ENCODE measurements at places on chromosomes 7 and 10.

DNA sequence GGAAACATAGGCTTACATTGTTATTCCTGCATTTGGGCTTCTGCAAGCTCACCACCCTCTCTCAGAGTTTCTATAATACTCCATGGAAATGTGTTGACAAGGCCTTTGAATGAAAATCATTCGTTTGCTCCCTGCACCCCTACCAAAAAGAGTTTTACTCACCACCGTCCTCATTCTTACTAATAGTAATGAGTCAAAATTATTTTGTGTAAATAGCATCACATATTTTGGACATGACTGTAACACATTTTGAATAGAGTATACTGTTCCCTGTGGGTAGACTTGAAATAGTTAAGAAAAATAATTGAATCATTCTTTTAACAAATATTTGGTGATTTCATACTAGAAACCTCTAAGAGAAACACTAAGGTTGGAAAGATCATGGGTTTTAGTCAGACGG lies 84.6 kb downstream of the AKAP9 start:
- no peak for DNase-seq

- DNase-seq = no peak
Measured at GRCh38 chr10:4672201-4672600, 153.8 kb upstream of the AKR1E2 start.

- no peak for DNase-seq
Measured at GRCh38 chr7:99615989-99616358, 772 bp upstream of the ZSCAN25 start.

DNA sequence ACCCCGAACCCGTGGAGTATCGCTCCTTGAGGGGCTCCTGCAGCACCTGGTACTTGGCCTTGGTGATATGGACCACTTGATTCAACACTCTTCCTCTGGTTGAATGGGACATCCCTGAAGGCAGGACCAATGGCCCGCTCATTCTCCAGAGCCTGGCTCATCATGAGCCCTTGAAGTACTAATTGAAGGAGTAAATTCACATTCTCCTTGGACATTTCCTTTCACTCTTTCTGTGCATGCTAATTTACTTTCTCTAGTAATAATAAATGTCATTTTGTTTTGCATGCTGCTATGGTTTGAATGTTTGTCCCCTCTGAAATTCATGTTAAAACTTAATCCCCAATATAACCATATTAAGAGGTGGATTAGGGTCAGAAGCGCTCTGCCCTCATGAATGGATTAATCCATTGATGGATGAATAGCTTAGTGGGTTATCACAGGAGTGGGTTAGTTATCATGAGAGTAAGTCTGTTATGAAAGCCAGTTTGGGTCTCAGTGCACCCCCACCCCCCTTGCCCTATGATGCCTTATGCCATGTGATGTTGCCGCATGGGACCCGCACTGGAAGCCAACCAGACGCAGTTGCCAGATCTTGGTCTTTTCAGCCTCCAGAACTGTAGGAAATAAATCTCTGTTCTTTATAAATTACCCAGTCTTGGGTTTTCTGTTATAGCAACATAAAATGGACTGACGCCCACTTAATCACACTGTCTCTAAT lies 23.8 kb downstream of the FGFBP3 start:
- DNase-seq = no peak

GRCh38 chr7:13742811-13743210 lies 246.7 kb downstream of the ETV1 start:
- DNase-seq = peak; percentile 28

DNA sequence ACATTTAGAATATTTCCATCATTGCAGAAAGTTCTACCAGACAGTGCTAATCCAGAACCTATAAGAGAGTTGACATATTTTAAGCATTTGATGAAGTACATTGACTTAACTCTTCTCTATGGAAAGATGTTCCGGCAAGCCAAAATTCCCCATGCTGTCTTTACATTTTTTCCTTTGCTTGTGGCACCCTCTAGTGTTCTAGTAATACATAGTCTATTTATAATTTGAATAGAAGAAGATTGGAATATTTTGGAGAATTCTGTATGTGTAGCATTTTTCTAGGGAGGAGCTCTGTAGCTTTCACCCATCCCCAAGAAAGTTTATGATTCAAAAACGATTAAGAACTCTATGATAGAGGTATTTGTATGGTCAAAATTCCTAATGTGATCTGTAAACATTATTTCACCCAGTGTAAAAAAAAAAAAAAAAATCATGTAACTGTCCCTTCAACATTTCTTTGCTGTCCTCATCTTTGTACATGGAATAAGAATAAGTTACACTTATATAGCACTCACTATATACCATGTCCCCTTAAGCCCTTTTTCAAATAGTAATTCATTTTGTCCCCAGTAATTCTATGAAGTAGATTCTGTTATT lies 33.2 kb downstream of the NRF1 start:
- peak; percentile 65 for DNase-seq

- DNase-seq = no peak
Measured at GRCh38 chr7:80243425-80243824, 108.8 kb downstream of the GNAI1 start.

DNA sequence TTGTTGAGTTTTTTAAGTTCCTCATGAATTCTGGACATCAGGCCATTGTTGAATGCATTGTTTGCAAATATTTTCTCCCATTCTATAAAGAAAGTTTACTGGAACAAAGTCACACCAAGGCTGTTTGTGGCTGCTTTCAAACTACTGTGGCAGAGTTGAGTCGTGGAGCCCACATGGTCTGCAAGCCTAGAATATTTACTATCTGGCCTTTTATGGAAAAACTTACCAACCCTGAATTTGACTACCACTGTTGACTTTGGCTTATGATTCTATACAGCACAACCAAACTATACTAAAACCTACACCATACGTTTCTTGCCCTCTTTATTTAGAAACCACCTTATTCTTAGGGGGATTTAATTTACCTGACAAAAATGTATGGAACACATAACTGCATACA lies 239.1 kb downstream of the KCNMA1 start:
- no peak for DNase-seq

DNA sequence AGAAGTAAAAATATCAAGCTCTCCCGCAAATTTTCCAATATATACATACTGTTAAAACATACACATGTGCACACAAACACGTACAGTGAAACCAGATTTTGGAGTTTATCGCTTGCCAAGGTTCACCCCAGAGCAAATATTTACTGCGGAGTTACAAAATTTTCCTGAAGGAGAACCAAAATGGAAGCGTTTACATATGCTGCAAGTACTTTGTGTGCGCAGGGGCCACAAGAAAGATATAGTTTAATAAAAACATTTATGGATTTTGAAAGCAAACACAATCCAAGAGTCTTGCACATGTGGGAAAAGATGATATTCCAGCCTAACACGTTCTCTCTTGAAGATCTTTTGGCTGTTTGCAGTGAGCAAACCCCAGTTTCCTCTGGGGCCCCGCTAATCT lies 301.3 kb upstream of the NFE2L3 start:
- DNase-seq = no peak

DNA sequence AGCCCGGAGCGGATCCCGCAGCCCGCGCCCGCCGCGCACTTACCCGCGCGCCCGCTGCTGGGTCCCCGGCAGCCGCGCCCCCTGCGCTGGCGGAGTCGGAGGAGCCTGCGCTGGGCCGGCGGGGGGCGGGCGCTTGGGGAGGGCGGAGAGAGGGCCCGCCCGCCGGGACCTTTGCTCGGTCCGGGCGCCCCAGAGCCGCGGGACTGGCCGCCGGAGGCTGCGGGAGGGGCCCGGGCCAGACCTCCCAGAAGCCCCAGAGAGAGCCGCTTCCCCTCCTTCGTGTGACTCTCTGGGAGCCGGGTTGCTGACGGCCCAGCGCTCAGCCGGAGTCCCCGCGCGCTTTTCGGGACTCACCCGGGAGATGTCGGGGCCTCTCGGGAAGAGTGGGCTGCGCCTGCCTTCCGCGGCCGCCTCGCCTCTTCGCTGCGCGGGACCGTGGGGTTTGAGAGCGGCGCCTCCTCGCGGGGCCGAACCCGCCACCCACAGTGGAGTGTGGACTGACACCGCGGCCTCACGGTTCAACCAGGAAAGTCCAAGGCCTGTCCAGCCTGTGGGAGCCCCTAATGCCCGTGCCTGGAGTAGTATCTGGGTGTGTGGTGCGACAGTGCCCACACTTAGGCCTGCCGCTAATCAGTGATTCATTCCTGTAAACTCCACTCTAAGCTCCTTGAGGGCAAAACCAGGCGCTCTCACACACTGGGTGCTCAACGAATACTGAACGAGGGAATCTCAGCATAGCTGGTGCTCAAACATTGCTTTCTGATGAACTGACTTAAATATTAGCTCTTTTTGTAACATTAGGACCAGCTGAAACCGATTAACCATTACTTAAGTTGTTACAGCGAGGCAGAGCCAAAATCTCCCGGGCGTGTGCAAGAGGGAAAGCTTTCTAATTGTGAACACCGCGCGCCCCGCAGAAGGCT lies at the start of gene GSDME:
TSS of gene GSDME (minus strand) at position 112 of the 923 bp plus-strand sequence. CDS start 7,690 bp downstream, outside the sequence.
- no peak for DNase-seq

DNA sequence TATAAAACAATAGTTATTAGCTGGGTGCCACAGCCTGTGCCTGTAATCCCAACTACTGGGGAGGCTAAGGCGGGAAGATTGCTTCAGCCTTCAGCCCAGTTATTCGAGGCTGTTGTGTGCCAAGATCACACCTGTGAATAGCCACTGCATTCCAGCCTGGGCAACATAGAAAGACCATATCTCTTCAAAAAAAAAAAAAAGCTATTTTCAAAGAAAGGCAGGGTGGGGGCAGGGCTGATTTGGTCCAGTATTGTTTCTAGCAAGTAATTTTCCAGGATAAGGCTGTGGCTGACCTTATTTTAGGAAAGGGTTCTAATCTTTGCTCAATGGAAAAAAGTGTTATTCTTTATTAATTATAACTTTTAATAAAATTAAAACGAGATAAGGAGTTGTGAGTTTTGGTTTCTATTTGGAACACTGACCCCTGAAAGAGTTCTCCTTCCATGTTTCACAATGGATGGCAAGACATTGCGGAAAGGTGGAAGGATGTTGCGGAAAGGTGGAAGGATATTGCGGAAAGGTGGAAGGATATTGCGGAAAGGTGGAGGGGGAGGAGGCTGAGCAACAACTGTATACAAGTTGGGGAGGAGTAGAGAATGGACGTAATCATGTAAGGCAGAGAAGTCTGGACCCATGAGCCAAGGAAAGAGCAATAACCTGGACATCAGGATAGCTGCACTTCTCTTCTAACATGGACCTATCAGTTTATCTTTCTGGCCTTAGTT lies 1.5 kb upstream of the C1GALT1 start:
- DNase-seq = no peak

GRCh38 chr7:100966542-100967291 lies 2.6 kb upstream of the MUC12 start:
- no peak for DNase-seq

DNA sequence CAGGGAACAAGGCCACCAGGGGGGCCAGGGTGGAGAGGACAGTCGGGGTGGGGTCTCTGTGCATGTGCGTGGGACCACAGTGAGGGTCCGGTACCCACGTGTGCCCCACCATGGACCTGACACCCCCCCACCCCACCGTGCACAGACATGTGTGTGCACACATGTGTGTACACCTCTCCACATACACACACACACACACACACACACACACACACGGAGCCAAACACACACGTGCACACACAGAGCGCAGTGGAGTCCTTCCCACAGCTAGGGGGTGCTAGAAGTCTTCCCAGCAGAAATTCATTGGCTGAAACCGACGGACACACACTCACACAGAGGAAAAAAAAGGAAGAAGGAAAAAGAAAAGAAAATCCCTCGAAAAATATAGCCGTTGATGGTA lies 42.8 kb upstream of the GNA12 start:
- peak; percentile 67 for DNase-seq

DNA sequence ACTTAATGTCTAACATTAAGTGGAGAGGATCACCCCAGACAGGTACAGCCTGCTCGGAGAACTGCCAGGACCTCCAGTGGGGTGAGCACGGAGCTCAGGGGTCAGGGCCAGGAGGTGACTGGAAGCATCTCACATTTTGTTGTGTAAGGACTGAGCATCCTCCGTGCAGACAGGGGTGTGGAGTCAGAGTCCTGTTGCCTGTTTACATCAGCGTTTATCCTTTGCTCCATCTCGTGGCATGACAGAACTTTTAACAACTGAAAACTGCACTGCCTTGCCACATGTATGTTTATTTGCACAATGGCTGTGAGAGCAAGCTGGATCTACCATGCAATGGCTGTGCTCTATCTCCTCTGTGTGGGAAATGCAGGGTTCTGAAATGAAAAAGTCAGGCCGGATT lies 175.4 kb upstream of the AKR1E2 start:
- DNase-seq = no peak

DNA sequence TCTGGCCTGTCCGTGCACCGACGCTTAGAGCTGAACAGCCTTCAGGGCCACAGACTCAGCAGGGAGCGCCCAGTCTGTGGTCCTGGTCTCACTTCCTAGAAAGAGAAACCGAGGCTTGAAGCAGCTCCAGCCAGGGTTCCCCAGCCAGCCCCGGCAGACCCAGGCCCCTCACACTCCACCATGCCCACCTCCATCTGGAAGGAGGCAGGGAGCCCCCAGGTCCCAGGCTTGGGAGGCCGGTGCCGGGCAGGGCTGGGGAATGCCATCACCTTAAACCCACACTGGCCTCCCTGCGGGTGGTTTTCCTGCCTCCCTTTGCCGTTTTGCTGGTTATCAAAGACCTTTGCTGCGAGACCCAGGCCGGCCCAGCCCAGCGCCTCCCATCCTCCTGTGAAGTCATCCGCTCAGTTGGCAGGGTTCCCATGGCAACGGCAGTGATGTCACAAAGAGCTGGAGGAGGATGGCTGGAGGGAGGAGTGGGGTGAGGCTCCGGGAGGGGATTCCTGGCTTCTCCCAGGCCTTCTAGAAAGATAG lies 24.0 kb downstream of the ELFN1 start:
- peak; percentile 32 for DNase-seq

- no peak for DNase-seq
Measured at GRCh38 chr10:49364747-49365146, 31.1 kb downstream of the DRGX start.

DNA sequence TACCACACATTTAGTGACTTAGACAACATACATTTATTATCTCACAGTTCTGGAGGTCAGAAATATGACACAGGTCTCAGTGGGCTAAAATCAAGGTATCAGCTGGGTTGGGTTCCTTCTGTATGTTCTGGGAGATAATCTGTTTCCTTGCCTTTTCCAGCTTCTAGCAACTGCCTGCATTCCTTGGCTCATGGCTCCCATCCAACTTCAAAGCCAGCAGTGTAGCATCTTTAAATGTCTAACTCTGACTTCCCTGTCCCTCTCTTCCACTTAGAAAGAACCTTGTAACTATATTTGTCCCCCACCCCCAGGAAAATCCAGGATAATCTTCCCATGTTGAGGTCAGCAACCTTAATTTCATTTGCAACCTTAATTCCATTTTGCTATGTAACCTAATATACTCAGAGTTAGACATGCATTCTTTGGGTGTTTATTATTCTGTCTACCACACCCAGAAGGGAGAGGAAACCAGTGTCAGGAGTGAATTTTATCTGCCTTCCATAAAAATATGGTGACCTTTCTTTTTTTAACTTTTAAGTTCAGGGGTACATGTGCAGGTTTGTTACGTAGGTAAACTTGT lies 57.3 kb upstream of the SMIM30 start:
- no peak for DNase-seq

DNA sequence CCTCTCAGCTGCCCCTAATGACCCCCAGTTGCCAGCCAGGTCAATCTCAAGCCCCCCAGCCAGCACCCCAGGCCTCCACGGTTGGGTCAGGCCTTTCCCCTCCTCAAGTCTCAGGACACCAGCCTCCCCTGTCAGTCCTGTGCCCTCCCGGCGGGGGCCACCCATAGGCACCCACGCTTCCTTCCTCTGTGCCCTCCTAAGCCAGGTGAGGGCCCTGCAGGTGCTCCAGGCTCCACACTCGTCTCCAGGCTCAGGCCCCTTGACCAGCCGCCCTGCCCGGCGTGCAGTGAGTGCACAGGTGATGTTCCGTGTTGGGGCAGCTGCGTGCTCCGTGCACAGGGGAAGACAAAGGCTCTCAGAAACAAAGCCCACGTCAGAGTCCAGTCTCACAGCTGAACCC lies 26.8 kb upstream of the ADGRA1 start:
- no peak for DNase-seq

- no peak for DNase-seq
Measured at GRCh38 chr10:71454347-71454746, 57.6 kb downstream of the CDH23 start.

Measured in NCI-H1092 (cell line).